ENCODE measurements at places on chromosomes 6 and 20.
A peak's percentile ranks its signal among the peaks of the same experiment; 100 is the strongest.

- DNase-seq = no peak
Observed at GRCh38 chr6:161056451-161056850, 64.9 kb downstream of the MAP3K4 start.

- no peak for DNase-seq
Observed at GRCh38 chr6:105313211-105313610, 89.7 kb downstream of the PREP start.

GRCh38 chr6:41638935-41639808 is 904 bp downstream of the MDFI start:
- DNase-seq = peak; percentile 72

DNA sequence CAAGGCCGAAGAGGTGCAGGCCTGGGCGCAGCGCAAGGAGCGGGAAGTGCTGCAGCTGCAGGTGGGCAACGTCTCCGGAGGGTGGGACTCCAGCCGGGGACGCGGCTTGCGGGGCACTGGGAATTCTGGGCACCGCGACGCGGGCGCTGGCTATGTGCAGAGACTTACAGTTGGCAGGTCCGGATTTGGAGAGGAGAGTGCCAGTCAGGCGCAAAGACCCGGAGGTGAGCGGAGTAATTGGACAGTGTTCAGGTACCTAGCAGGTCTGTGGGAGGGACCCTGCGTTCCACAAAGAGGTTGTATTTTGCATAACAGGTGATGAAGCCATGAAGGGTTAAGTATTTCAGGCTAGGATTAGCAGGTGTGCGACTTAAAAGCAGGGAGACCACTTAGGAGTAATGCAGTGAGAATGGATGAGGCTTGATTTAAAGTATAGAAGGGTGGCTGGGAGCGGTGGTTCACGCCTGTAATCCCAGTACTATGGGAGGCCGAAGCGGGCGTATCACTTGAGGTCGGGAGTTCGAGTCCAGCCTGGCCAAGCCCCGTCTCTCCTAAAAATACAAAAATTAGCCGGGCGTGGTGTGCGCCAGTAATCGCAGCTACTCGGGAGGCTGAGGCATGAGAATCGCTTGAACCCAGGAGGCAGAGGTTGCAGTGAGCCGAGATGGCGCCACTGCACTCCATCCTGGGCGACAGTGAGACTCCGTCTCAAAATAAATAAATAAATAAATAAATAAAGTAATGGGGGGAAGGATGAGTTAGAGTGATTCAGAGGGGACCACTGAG is 1.0 kb downstream of the MRPS26 start:
- peak; percentile 54 for DNase-seq

- peak; percentile 39 for DNase-seq
Observed at GRCh38 chr20:40945754-40946450, 82.7 kb upstream of the TOP1 start.

GRCh38 chr6:63673692-63674091 is 38.1 kb downstream of the PHF3 start:
- DNase-seq = no peak

- DNase-seq = peak; percentile 72
Observed at GRCh38 chr20:43448748-43449535, 8.8 kb upstream of the SRSF6 start.

DNA sequence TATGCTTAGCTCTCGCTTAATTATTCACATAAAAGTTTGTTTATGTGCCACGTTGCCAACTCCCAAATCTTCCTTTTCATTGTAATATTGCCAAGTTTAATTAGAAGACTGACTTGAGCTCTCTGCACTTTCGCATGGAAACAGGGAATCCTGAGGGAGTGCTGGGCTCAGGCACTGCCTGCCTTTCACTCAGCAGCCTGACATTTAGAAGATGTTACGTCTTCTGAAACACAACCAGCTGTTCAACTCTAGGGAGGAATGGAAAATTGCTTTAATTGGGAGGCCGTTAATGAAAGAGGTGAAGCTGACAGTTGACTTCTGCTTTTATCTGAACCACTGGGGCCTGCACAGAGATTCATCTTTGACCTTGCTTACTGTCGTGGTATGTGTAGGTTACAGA is 77.4 kb upstream of the MTHFD1L start:
- peak; percentile 23 for DNase-seq

DNA sequence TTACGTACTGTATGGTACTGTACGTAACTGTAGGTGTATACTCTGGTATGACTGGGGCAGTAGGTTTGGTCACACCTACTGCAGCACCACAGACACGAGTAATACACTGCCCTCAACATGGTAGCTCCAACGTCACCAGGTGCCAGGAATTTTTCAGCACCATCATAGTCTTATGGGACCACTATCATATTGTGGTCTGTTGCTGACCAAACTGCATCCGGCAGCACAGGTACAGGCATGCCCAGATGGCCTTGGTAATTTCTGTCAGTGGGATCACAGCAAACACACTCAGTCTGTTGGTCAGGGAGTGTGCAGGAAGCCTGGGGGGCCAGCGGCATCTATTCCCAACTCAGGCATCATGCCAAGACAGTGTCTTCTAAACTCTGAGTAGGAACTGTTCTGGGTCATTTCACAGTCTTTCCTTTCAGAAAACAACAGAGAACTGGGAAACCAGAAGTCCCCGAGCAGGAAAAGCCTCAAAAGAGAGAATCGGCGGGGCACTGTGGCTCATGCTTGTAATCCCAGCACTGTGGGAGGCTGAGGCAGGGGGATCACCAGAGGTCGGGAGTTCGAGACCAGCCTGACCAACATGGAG is 5.8 kb downstream of the YTHDF1 start:
- DNase-seq = no peak

GRCh38 chr6:122222761-122223160 is 176.7 kb upstream of the HSF2 start:
- DNase-seq = no peak

GRCh38 chr6:16049168-16049567 is 79.7 kb upstream of the MYLIP start:
- no peak for DNase-seq

GRCh38 chr6:125904871-125905270 is 51.7 kb upstream of the HINT3 start:
- no peak for DNase-seq

All from KBM-7 (cell line).